Kidney epithelial cell (primary cell): ENCODE measurements at places on chromosomes 13 and 19. TPM values are rescaled to one million over a fixed set of nuclear protein-coding genes. Genes with fewer than 3 reads are reported as not detected.
A peak's percentile ranks its signal among the peaks of the same experiment; 100 is the strongest.

- no peak for DNase-seq
Measured at GRCh38 chr13:107743100-107743499, 472.2 kb downstream of the LIG4 start.

GRCh38 chr13:78978381-78978998 is 319.5 kb upstream of the OBI1 start:
- peak; percentile 18 for DNase-seq

GRCh38 chr13:59901191-59901590 is 262.5 kb downstream of the DIAPH3 start:
- no peak for DNase-seq

DNA sequence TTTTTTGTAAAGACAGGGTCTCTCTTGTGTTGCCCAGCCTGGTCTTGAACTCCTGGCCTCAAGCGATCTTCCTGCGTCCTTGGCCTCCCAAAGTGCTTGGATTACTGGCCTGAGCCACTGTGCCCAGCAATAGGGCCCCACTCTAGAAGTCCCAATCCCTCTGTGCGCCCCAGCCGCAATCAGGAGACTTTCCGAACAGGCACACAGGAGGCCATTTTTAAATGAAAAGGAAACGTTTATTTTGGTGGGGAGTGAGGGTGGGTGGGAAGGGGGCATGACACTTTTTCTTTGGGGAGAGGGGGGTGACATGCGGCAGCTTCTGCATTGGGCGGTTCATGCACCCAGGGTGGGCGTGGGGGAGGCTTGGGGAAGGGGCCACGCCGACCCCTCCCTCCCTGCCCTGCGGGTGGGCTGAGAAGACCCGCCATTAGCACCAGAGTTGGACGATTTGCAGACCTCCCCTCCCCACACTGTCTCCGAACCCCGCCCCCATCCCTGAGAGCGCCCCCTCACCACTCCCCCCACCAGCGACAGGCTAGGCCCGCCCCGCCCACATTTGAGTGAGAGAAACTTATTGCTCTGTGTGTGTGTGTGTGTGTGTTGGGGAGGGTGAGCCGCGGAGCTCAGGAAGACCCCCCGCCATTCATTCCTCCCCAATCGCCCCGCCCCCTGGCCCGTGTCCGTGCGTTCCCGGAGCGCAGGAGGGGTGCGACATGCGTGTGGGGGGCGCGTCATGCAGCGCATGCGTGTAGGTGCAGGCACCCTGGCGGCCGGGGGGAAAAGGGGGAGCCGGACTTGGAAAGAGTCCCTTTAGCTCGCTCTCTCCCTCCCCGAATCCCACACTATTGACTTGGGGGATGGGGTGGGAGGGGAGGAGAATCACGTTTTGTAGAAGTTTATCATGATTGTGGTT is 17.2 kb downstream of the KCNC3 start:
- DNase-seq, result no peak

DNA sequence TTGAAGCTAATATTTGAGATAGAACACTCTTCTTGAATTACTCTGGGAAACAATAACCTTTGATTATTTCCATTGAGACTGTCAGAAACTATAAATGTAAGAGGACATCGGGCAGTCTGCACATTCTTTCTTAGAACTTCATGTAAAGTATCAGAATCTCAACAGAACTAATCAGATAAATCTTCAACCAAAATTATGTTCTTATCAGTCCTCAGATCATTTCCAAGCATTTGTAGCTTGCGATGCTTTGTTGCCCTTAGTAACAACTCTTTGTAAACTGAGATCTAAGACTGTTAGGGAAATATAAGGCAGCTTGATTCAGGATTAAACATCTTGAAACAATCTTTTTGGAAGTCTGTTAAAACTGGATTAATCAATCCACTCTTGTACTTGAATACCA is 70.3 kb downstream of the FNDC3A start:
- DNase-seq, result no peak

DNA sequence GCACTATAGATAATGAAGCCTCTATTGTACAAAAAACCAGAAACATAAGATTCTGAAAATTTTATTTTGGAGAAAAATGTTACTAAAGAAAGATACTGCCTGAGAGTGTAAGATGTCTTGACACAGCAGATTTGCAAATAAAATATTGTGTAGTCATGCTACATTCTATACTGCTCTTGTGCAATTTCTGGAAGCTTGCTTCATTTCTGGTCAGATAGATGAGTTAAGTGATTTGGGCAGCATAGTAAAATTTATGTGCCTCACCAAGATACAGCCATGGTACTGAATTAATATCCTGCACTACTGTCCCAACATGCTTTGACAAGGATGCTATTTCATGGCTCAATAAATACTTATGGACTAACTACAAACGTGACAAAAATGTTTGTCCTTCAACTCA is 55.1 kb upstream of the STARD13 start:
- DNase-seq, result no peak

- no peak for DNase-seq
Measured at GRCh38 chr13:95540888-95541287, 11.6 kb upstream of the CLDN10 start.

GRCh38 chr19:52007806-52008557 is at the start of gene ZNF615:
ZNF615 (minus strand) TSS chr19:52008211; CDS start chr19:52003711, 4,500 bp downstream.
- peak; percentile 34 for DNase-seq

DNA sequence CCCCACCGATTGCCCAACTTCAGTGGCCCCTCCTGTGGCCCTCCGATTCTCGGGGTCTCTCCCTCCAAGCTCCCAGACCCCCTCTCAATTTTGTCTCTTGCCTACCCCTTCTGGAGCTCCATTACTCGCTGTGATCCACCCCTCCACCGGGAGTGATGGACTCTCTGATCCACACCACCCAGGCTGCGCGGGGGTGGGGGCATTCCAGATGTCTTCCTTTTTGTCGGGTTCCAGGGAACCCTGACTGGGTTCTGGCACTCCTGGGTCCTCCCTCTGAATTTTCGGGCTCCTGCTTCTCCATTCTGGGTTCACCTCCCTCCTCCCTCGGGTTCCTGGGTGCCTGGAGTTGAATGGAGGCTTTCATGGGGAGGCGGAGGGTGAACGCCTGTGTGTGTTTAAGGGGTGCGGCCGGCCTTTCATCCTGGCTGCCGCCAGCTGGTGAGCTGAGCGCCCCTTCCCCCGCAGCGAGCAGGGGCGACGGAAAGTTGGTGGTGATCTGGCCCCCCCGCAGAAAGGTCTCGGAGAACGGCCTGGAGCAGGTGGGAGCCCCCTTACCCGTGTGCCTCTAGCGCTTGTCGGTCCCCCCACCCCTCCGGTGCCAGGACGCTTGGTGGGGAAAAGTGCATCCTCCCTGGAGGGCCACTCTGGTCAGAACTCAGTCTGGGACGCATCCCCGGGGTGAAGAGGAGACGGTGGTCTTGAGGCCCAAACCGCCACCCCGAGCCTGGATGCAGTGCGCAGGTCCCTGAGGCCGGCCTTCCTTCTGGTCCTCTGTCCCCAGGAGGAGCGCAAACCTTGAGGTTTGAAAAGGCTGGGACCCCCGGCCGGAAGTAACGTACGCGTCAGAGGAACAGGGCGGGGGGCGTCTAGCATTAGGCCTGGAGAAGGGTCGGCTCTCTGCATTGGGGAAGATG is 1.6 kb downstream of the MISP3 start:
- no peak for DNase-seq

DNA sequence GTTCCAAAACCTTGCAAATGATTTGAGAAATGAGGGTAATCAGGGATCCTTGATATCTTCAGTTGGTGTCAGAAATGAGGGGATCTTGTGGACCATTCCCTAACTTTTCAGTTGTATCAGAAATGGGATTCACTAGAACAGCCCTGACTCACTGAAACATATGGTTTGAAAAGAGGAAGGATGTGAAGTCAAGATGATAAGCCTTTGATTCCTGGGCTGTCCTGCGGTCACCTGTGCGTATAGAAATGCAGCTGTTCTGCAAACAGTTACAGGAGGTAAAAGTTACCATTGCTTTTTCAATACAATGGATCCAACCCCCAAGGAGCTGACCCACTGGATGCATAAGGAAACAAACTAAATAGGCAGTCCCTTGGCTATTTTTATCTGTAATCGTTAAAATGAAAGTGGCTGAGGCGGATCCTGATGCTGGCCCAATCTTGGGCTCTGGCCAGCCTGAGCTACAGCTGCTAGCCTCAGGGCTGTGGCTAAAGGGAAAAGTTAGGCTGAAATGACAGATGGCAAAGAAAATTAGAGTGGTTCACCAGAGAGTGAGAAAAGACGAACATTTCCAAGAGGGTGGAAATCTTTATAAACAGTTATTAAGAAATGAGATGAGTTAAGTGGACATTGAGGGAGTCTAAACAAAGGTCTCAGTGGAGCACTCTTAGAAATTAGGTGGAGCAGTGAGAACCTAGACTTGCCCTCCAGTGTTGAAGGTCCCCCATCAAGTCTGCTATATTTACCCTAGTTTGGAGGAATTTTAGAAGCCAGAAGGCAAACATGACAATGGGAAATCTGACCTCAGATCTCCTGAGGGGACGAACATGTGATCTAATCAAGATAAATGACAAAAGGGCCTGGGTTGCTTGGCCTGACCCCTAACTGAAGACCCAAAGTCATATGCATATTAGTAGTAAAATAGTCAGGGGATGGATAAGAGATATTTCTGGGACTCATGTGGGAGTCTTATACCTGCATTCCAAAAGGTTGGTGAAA is 7.6 kb downstream of the SIGLECL1 start:
- no peak for DNase-seq

- DNase-seq, result no peak
Measured at GRCh38 chr13:40692946-40693345, 26.5 kb upstream of the FOXO1 start.

DNA sequence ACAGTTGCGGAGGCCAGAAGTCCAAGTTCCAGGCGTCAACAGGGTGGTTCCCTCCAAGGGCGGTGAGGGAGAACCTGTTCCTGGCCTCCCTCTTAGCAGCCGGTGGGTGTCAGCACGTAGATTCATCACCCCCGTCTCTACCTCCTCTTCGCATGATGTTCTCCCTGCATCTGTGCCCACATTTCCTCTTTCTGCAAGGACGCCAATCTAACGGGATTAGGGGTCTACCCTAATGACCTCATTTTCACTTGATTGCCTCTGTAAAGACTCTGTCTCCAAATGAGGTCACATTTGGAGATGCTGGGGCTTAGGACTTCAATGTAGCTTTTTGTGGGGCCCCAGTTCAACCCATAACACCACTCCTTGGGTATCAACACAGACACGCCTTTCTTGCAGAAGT is 38.5 kb downstream of the DPF1 start:
- DNase-seq, result no peak

- no peak for DNase-seq
Measured at GRCh38 chr19:51318687-51319648, 7.5 kb downstream of the IGLON5 start.

The BCAM gene
- 27.6 and 29.6 TPM in 2 replicates for total RNA-seq

The DCT gene
- 0.08 TPM in 1 of 2 replicates, not detected in the other for total RNA-seq

The NCCRP1 gene
- 6.0 and 6.8 TPM in 2 replicates for total RNA-seq

The PLK5 gene
- total RNA-seq, result not detected in 2 replicates

The PCP2 gene
- 0.75 TPM in 1 of 2 replicates, not detected in the other for total RNA-seq

The GIPR gene
- total RNA-seq, result 0.46 TPM in 1 of 2 replicates, not detected in the other

The SULT2B1 gene
- 0.48 and 0.50 TPM in 2 replicates for total RNA-seq

The TIMM50 gene
- 89.0 and 94.3 TPM in 2 replicates for total RNA-seq
